ENCODE measurements at places on chromosomes 2 and 18.

GRCh38 chr18:33710269-33710668 is 132.2 kb downstream of the ASXL3 start:
- DNase-seq, result no peak

- no peak for DNase-seq
These were observed 56.1 kb downstream of the RHBDD1 start for GRCh38 chr2:226891780-226892590.

- no peak for DNase-seq
These were observed 147.8 kb downstream of the SATB2 start for GRCh38 chr2:199309973-199310372.

DNA sequence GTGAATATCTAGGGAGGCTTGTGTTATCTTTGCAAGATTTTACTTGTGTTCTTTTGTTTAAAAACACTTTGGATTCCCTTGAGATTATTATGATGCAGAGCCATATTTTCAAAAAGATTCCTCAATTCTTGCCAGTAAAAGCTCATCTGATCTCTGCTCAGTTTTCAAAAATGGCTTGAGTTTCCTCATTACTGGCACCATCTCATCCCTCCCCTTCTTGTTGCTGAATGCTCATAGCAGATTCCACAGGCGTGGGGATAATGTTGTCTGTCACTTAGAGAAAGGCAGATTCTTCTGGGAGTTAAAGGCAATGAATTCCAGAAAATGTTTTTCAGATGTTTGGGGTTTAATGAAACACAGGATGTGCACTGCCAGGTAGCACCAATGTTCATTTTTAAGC is 170.4 kb upstream of the TANK start:
- no peak for DNase-seq

- DNase-seq, result no peak
These were observed 59.2 kb downstream of the RPL37A start for GRCh38 chr2:216557820-216558219.

- peak; percentile 96 for DNase-seq
These were observed 22.8 kb downstream of the TTLL4 start for GRCh38 chr2:218733171-218734021.

DNA sequence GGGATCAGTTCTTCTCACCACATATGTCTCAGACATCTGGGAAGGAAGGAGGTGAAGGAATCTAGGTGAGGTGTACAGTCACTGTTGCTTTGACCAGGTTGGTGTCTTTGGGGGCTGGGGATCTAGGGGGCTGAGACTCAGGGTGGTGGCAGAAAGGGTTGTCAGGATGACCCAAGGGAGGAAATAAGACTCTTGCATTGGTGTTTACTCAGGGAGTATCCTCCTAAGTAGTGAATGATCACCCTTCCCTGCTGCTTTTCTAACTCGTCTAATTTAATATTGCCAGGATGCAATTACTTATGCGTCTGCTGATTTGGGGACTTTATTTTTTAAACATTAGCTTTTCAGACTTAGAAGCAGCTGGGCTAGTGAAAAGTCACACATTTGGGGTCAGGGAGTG is 127.8 kb upstream of the SIX3 start:
- DNase-seq, result no peak

DNA sequence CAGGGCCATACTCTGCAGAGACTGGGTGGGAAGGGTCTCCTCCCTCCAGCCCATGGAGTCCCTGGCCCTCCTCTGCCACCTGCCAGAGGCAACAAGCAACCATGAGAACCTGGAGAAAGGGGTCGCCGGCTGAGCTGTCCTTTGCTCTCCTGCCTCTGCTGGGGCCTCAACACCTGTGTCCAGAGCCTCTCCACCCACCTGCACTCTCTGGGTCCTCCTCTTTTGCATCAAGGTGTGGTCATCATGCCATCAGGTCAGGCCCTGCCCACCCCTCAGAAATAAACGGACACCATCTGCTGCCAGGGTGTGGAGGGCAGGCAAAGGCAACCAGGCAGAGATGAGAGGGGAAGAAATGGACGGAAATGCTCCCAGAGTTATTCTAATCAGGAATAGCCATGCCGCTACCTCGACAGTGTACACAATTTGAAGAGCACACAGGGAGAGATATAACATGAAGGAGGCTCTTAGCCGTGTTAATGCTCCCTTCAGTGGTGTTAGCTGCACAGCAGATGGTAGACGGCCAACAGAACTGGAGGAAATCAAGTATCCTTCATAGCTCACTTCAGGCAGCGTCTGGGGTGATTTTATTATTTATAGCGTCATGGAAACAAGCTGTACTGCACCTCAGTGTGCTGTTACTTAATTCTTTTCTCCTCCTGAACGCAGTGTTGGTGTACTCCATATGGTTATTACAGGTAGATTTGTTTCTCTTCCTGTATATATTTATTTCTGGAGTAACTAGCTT is 247.9 kb downstream of the TSN start:
- DNase-seq, result no peak

DNA sequence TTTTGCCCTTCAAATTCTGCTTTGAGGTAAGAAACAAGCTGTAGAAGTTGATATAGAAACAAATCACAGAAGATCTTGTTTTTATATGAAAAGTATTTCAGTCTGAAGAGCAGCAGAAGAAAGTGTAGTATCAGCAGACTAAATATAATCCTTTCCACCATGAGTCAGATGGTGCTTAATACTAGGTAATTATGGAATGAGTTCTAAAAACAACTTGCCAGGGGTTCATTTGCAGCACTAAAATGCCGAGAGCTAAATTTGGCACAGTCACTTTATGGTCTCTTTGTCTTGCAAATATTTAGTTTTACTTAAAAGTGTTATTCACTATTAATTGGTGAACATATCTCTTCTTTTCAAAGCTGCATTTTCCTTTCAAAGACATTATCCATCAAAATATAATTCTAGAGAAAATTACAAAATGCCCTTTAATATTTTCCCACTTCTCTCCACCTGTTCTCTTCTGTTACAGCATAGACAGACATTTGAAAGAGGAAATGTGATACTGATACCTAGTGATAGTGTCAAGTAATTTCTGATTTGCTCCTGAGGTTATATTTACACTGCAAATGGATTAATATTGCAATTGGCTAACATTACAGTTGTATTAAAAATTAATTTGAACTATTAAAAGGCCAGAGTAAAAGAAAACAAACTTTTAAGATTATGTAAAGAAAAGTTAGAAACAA is 5.3 kb downstream of the MYL1 start:
- DNase-seq, result no peak

DNA sequence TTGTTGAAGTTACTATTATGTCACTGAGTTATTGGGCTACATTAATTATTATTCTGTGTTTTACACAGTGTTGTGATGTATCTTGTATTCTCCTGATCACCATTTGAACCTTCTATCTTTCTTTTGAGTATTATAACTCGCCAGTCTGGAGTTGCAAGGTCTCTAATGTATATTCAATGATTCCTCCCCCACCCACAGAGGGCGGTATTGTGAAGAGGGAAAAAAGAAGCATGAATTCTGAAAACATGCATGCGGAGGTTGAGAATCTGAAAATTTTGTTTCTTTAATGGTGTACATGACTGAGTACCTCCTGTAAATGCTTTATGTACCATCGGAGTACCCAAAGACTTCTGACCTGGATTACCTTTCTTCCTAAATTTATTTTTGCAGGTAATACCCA is 266.6 kb downstream of the NR4A2 start:
- DNase-seq, result peak; percentile 14

DNA sequence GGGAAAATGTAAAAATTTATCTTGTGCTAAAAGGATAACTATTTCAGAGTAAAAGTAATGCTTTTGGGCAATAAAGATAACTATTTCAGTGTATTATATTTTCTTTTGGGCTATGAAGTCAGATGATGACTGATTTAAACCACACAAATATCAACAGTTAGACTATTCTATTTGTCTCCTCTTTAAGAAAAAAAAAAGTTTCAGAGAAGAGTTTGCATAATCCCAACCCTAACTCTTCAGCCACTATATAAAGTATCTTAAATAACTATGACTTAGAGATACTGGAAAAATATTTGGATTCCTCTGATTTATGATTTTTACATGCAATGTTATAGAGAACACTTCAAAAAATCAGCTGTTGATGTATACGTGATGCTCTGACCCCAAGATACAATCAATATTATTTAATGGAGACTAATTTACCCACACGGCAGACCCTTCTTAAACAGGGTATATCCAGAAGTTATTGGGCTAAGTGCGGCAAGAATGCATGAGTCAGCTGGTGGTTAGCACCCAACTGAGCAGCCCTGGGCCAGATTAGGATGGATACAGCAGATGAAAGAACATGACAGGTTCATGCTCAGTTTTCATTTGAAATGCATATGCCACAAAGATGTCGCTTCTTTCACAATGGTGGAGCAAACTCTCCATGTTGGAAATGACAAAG is 279.0 kb downstream of the AFF3 start:
- DNase-seq, result peak; percentile 20

- no peak for DNase-seq
These were observed 52.0 kb upstream of the COL3A1 start for GRCh38 chr2:188922191-188922590.

GRCh38 chr2:31260870-31261269 is 26.9 kb downstream of the EHD3 start:
- no peak for DNase-seq

DNA sequence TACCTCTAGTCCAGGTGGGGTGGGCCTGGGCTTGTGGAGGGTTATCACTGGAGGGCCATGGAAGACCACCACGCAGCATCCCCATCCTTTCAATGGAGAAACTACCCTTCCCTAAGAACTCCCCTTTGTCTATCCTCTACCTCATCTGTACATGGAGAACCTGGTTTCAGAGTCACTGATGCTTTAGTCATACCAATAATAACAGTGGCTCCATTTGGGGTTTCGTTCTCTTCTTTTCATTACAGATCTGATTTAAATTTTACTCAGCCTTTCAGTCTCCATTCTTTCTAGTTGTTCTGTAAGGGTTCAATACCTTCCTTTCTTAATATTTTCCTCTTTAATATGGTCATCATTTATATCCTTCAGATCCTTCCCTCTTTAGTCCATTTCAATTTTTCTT is 54.6 kb upstream of the ZFP36L2 start:
- DNase-seq, result no peak

DNA sequence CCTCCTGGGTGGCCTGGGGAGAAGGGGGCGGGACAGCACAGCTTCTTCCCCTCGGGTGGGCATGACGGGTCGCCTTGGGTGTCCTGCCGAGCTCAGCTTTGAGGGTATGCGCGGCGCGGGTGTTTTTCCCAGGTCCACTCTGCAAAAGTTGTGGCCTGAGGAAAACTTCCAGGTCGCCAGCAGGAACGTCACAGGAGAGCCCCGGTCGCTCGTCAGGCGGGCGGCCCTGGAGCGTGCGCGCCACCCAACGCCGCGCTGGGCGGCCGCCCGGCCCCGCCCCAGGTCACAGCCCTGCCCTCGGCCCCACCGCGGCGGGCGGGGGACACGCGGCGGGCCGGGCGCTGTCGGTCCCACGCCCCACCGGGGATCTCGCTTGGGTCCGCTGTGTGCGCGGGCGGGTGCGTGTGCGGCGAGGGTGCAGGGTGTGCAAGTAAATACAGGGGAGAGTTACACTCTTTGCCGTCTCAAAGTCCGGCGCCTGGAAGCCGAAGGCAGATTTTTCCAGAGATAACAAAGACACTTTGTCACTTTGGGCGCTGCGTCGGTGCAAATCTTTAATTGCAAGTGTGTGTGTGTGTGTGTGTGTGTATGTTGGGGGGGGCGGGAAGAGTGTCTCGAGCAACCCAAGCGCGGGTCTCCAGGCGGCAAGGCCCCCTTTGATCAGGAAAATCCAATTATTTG is 616 bp upstream of the SP5 start:
- DNase-seq, result peak; percentile 35

- DNase-seq, result no peak
These were observed 150.6 kb upstream of the TMEFF2 start for GRCh38 chr2:192345287-192345686.

DNA sequence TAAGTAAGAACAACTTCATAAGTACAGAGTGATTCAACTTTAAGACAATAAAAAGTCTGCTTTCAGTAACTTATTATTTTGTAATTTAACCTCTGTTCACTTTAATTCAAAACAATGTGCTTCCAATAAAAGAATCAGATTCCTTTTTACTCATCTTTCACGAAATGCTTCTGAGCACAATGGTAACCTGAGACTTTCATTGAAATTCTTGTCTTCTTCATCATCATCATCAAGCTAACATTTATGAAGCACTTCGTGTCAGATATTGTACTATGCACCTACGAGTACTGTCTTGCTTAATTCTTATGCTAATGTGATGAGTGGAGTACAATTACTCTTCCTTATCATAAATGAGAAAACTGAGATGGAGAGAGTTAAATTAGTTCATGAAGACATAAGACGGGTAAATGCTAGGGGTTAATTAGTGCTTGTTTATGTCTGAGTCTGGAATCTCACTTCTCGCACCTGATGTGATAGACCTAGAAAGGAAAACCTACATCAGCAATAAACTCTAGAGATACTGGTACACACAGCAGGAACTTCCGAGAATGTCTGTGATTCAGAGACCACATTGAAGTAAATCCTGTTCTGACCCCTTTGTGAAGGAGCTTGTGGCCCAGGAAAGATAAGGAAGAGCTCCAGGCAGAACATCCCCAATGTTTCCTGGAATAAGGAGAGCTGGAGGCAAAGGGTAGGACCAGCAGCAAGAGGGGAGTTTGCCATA is 227.6 kb upstream of the ETAA1 start:
- no peak for DNase-seq

GRCh38 chr18:79257480-79257879 is 138.2 kb upstream of the NFATC1 start:
- no peak for DNase-seq

GRCh38 chr2:102120261-102120660 is 22.3 kb upstream of the IL1R1 start:
- no peak for DNase-seq

DNA sequence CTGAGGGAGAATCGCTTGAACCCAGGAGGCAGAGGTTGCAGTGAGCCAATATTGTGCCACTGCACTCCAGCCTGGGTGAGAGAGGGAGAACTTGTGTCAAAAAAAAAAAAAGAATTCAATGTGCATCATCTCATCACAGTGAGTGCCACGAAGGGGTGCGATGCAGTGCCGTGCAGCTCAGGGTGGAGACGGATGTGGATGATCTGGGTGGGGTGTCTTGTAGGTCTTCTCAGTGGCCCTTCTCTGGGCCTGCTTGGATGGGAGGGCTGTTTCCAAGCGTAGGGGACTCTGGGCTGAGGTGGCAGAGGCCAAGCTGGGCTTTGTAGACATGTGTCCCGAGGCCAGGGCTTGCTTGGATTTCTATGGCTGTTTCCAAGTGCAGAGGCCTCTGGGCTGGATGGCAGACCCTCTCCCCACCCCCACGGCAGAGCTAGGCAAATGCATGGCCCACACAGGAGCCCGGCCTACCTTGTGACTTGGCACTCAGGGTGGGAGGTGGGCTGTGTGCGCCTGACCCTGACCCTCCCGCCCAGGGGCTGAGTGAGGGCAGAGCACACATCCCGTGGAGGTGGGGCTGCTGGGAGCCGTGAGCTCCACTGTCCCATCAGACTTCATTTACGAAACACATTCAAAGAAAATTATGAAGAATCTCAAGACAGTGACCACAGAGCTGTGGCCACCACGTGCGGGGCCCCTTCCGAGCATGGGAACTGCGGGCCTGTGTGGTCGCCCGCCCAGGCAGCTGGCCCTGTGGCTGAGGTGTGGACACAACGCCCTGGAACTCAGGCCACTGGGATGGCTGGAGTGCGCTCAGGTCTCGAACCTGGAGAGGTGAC is 76.4 kb downstream of the ASB1 start:
- DNase-seq, result no peak

GRCh38 chr2:77838441-77838840 is 316.3 kb upstream of the LRRTM4 start:
- DNase-seq, result no peak

Data from NB4 (cell line).